SHP77 treated with DMSO at 0.1 percent for 48 hours (cell line): ENCODE measurements at places on chromosomes 16 and 17.

DNA sequence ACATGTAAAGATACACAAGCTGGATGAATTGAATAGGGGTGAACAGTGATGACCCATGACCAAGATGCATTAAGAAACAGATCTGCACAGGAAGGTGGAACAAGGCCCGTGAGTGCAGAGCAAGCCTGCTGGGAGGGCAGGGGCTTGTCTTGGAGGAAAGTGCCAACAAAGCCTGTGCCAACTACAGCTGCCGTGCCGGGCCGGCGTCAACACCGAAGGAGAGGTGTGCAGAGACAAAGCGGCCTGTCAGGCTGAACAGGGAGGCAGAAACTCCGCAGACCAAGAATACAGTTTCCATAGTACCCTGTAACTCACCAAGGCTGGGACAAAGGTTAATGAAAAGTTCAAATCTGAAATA lies 46.7 kb downstream of the ANKRD11 start:
- DNase-seq: no peak

DNA sequence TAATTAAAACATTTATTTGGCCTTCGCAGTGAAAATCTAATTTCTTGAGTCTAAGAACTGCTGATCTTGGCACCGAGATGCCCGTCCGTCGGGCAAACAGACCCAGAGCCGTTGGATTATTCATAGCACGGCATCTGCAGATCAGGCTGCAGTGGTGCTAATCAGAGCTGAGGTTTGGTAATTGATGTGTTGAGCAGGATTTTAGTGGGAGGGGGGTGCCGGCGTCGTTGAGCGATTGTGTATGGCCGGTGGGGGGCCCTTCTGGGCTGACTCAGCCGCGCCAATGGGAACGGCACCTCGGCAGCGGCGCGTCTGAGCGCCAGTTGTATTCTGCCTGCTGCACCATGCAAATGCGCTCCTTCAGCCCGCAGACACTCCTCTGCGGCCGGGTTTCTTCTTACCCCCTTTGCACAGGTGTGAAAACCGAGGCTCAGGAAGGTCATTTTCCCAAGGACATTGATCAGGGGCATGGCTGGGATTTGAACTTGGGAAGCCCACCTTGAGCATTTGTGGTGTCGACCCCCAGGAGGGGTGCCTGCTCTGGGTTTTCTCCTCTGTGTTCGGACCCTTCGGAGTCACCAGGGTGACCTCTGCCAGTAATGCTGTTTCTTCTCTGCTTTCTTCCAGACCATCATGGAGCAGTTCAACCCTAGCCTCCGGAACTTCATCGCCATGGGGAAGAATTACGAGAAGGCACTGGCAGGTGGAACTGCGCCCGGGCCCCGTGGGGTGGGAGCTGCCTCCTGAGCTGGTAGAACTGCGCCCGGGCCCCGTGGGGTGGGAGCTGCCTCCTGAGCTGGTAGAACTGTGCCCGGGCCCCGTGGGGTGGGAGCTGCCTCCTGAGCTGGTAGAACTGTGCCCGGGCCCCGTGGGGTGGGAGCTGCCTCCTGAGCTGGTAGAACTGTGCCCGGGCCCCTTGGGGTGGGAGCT lies 18.4 kb downstream of the BAIAP2 start:
- no peak for DNase-seq

DNA sequence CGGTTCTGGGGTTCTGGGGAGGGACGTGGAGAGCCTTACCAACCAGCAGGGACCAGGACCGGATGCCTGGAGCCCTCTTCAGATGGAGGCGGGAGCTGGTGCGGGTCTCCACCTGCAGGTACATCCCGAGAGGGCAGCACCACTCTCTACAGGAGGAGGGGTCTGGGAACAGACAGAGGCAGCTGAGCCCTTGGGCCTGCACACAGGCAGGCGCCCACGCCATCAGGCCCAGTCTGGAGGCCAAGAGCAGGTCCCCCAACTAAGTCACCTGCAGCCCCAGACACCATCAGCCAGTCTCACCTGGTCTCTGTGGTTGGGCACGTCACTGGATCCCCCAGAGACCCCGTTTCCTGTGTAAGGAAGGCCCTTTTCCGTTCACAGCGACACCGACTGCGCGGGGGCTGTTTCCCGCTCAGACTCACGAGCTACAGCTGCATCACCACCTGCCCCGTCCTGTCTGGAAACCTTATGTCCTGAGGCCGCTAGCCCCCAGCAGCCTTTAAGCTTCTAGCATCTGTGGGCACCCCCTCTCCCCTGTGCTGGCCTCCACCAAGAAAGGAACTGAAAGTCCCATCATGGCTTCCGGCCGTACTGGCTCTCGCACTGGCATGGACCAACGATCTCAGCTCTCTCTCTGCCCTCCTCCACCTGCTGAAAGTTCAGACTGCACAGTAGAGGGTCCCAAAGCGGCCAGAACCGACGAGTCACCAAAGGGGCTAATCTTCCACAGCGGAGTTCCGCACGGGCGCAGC lies 1.2 kb downstream of the CYBC1 start:
- peak; percentile 38 for DNase-seq

DNA sequence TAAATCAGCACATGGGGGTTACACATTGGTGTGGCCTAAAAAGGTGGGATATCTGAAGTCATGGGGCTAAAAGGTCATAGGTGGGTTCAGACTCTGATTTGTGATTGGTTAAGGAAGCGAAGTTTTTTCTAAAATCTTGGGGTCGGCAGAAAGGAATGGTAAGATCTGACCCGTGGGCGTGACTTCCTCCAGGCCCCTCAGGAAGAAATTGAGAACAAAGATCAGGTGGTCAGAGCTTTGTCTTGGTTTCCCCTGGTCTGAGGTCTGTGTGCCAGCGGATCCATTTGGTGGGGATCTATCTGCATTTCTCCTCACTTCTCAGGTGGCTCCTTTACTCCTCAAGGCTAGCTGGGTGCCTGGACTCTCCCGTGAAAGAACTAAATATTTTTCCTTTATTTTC lies 302.8 kb downstream of the ABCC12 start:
- no peak for DNase-seq

GRCh38 chr16:8899709-8900317 lies 17.7 kb downstream of the LITAFD start:
- no peak for DNase-seq

GRCh38 chr16:11524098-11524760 lies 62.5 kb downstream of the LITAF start:
- no peak for DNase-seq

- no peak for DNase-seq
These were observed 32.9 kb downstream of the KATNIP start for GRCh38 chr16:27582883-27583282.

DNA sequence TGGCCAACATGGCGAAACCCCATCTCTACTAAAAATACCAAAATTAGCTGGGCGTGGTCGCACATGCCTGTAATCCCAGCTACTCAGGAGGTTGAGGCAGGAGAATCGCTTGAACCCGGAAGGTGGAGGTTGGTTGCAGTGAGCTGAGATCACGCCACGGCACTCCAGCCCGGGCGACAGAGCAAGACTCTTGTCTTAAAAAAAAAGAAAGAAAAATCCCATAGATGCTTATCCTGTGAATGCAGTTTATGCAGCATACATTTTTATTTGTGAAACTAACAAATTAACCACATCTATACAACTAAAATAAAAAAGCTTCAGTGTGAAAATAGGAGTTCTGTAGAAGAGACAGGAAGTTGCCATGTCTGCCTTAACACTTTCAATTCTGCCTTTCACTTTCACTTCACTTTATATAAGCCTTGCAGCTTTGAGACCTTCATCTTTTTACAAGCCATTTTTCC lies 7.1 kb downstream of the IGSF6 start:
- no peak for DNase-seq

GRCh38 chr16:27977966-27978365 lies 85.5 kb downstream of the GSG1L start:
- no peak for DNase-seq

GRCh38 chr16:26672206-26672605 lies 394.5 kb upstream of the C16orf82 start:
- no peak for DNase-seq

DNA sequence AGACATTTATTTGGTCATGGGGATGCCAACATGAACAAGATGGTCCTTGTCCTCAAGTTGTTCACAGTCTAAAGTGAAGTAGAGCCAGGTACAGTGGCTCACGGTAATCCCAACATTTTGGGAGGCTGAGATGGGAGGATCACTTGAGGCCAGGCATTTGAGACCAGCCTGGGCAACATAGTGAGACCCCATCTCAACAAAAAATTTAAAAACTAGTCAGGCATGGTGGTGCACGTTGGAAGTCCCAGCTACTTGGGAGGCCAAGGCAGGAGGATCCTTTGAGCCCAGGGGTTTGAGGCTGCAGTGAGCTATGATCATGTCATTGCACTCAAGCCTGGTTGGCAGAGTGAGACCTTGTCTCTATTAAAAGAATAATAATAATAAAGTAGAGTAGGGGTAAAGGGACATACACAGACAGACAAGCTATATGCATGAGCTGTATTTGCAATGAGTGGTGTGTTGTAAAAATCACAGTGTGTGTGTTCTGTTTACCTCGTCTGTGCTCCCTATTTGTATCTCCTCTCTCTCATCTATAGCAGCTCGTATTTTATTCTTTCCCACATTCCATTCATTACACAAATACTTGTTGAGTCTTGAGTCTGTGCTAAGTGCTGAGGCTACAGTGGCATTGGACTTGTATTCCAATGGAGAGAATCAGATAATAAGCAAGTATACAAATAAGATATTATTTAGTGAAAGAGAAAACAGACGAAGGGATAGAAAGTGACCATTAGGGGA lies 73.9 kb upstream of the DHX40 start:
- no peak for DNase-seq

DNA sequence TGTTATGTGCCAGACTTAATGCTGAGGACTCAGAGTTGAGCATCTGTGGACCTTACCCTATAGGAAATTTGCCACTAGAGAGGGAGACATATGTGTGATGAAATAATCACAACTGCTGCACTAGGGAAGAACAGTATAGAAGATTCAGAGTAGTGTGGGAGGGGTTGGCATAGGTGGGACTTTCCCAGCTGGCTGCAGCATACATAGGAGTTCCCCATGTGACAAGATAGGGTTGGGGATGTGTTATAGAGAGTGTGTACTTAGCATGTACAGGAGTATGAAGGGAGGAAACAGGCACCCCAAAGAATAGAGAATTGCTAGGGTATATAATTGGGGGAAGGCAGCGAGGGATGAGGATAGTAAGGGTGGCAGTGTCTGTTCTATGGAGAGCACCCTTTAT lies 2.9 kb downstream of the NUP93 start:
- no peak for DNase-seq

- no peak for DNase-seq
These were observed 17.5 kb upstream of the RPTOR start for GRCh38 chr17:80527016-80527645.

DNA sequence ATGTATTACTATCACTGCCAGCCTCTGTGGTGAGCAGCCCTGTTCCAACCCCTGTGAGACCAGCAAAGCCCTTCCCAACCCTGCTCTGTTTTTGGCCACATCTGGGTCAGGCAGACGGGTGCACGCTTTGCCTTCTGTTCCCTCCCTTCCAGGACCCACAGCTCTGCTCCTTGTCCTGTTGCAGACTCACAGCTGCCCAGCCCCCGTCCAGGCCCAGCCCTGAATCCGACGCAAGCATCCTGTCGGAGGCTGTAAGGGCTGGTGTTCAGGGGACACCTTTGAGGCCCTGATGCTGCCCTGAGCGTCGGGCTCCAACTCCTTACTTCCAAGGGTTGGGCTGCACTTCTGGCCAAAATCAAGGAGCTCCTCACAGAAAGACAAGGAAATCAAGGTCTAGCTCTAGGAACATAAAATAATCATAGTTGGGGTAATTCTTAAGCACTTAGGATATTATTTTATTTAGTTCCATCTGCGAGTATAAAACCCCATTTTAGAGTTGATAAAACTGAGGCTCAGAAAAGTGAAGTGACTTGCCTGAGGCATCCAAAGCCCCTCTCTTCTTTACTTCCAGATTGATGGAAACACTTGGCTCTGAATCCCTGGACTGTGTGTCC lies 14.3 kb upstream of the SRCIN1 start:
- DNase-seq: no peak

DNA sequence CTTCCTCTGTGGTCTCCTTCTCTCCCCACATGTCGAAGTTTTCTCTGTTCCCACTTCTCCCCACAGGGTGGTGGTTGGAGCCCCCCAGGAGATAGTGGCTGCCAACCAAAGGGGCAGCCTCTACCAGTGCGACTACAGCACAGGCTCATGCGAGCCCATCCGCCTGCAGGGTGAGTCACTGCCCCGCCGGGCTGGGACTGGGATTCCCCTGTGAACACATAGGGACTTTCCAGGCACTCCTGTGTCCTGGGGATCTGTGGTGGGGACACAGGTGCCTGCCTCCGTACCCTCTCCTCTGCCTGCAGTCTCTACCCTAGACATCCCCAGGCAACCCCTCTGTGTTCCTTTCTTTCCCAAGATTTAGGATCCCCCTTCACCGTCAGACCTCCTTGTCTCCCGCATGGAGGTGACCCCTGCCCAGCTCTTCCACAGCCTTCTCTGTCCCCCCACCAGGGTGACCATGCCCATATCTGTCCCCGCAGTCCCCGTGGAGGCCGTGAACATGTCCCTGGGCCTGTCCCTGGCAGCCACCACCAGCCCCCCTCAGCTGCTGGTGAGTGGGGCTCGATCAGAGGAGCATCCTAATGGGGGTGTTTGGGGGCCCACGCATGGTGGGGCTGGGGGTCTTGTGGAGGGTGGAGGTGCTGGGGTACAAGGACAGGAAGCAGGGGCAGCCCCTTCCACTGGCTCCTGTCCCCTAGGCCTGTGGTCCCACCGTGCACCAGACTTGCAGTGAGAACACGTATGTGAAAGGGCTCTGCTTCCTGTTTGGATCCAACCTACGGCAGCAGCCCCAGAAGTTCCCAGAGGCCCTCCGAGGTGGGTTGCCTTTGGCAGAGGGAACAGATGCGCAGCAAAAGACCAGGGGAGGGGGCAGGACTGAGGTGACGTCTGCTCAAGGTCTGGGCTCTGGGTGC lies 5.8 kb downstream of the ITGAM start:
- no peak for DNase-seq

GRCh38 chr17:55163408-55163807 lies 101.4 kb upstream of the HLF start:
- peak; percentile 64 for DNase-seq

DNA sequence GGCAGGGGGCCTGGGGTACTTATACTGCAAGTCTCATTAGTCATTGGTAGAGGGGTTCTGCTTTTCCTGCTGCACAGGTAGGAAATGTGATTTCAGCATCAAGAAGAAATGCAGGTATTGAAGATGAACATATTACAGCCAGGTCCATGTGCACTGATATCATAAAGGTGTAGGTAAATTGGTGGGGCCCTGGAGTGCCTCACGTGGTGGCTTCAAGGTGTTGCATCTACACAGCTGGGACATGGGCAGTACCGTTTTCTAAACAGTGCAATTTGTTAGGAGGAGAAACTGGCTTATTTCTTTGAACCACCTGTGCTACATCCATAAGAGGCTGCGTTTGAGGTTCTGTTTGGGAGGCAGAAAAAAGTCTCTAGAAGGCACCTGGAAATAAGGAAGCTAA lies 618.1 kb upstream of the RBFOX1 start:
- no peak for DNase-seq

- no peak for DNase-seq
These were observed 7.8 kb downstream of the ATP2A3 start for GRCh38 chr17:3956327-3956957.
